ENCODE measurements at places on chromosomes 2 and 18.

- no peak for DNase-seq
Observed at GRCh38 chr2:1032030-1032429, 81.4 kb downstream of the SNTG2 start.

DNA sequence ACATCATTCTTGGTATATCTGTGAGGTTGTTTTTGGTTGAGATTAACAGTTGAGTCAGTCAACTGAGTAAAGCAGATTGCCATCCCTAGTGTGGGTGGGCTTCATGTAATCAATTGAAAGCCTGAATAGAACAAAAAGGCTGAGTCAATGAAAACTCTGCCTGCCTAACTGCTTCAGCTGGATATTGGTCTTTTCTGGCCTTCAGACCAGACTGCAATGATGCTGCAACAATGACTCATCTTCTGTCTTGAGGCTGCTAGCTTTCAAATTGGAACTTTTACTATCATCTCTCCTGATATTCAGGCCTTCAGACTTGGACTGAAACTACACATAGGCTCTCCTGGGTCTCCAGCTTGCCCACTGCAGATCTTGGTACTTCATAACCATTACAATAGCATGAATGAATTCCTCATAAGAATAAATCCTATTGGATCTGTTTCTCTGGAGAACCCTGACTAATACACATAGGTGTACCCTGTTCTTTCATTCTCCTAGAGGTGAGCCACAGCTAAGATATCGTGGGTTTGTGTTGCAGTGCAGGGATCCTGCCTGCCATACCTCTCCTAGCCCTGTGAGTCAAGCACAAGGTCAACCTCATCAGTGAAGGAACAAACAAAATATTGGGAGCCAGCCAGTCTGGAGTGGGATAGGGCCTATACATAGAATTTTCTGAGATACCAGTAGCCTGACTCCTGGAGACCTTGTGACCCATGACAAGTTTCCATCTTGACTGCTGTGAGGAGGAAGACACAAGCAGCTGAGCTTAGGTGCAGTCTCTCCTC lies 473.8 kb downstream of the DCC start:
- no peak for DNase-seq

DNA sequence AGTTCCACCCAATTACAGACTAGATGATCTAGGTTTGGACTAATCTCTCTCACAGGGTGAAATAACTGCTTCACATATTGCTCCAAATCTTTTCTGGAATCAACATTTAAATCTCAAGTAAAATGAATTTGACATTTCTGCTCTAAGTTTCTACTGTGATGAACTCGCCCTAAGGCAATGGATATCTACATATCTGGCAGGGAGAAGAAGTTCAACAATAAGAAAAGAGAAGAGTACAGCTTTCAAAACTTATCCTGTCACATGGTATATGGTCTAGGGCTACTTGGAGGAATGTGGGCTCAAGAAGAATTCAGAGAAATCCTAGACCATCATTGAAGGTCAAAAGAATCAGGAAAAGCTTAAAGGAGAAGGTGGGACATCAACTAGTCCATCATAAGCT lies 440.2 kb downstream of the MBD2 start:
- no peak for DNase-seq

- no peak for DNase-seq
Observed at GRCh38 chr2:80323610-80324009, 19.1 kb upstream of the LRRTM1 start.

DNA sequence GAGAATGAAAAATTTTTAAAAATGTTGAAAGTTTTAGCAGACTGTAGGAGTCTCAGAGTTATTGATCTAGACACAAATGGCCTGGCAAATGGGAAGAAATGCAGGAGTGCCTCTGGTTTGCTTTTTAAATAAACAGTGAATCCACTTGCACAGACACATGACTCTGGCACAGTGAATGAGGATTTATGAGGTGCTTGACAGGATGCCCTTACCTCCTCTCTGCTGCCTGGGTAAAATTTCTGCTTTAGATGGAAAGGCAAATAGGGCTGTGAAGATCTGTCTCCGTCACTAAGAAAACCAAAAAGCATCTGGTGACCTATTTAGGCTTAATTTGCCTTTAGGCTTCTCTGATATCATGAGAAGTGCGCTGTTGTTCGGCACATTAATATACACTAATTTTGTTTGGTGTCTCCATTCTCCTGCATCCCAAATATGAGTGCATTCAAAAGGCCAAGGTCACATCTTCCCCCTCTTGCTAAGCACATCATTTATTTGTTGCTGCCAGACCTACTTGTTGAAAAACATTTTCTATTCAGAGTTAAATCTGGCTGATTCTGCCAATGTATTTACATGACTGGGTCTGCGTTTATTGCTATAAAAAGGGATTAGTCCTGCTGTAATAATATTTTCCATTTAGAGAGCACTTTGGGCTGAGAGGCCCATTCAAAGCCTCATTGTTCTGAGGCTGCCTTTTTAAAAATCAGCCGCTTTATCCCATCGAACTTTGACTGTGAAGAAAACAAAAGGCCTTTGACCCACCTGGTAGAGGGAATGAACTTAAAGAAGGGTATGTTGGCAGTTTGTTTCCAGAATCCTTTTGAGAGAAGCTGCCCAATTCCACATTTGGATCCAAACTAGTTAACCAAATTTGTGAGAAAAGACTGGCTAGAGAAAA lies 94.9 kb downstream of the RNF152 start:
- no peak for DNase-seq

All from ACHN (cell line).